ENCODE measurements at places on chromosomes 13 and 19.
A peak's percentile ranks its signal among the peaks of the same experiment; 100 is the strongest.

GRCh38 chr13:45105895-45106294 lies 14.4 kb upstream of the GTF2F2 start:
- no peak for DNase-seq

GRCh38 chr19:7603919-7604318 lies 8.3 kb downstream of the CAMSAP3 start:
- peak; percentile 54 for DNase-seq

DNA sequence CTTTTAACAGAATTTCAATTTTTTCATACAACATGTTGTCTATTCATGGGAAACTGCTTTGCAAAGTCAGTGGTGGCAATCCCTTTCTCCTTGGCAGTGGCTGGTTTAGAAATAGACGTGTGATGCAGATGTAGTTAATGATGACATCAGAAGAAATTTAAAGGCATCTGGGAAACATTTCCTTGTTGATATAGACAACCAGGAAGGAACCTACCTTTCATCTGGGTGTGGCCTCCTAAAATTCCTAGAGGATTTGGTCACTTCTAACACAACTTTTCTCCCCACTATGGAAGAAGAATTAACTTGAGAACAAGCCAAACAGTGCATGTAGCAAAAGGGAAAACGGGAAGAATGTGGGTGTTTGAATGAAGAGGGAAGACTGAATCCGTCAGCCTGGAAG lies 102.8 kb downstream of the EFNB2 start:
- DNase-seq, result no peak

- DNase-seq, result no peak
Measured at GRCh38 chr13:91660076-91660415, 261.6 kb downstream of the GPC5 start.

DNA sequence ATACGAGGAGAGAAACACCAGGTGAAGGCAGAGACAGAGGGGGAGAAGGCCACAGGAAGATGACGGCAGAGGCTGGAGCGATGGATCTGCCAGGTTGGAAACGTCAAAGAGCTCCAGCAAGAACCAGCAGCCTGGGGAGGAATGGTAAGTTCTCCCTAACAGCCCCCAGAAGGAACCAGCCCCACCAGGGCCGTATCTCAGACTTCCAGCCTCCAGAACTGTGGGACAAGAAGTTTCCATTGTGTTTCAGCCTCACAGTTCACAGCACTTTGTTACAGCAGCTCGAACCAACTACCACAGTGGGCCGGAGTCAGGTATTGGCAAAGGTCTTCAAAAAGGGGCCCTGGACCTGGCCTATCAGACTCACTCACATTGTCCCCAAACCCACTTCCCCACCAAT lies 89.2 kb upstream of the GPR183 start:
- DNase-seq, result no peak

- peak; percentile 47 for DNase-seq
Measured at GRCh38 chr13:30394751-30395191, 27.5 kb upstream of the UBE2L5 start.

- DNase-seq, result peak; percentile 49
Measured at GRCh38 chr13:92573467-92574057, 653.0 kb upstream of the GPC6 start.
